ENCODE measurements at places on chromosomes 13 and 19.

DNA sequence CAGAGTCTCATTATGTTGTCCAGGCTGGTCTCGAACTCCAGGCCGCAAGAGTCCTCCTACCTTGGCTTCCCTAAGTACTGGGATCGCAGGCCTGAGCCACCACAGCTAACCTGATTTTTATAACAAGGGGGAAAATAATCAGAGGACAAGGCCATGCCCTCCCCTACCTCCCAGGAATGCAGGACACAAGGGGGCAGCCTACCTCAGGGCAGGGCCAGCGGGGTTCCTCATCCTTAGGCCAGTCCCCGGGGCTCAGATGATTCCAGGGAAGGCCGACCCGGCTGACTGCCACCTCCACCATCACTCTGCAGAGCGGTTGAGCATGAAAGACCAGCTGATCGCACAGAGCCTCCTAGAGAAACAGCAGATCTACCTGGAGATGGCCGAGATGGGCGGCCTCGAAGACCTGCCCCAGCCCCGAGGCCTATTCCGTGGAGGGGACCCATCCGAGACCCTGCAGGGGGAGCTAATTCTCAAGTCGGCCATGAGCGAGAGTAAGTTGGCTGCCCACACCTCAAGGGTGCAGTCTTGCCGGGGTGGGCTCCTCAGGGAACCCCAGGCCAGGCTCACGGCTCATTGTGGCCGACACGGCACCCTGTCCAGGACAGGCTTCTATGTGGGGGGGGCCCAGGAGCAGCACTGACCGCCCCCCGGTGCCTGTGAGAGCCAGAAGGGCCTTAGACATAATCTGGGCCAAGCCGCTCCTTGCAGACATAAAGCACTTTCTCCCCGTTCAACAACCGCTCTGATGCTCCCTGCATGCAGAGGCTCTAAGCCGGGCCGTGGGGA is 26.8 kb downstream of the PEX11G start:
- no peak for DNase-seq

DNA sequence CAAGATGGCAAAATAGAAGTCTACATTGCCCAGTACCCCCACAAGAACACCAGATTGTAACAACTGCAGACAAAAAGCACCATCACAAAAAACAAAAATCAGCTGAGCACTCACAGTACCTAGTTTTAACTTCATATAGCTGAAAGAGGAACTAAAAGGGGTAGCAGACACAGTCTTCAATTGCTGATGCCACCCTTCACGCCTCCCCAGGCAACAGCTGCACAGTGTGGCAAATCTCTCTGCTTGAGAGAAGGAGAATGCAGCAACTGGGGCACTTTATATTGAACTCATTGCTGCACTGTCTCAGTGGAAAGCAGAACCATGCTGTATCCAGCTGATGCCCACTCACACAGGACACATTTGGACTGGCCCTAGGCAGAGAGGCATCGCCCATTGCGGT is 2714.5 kb upstream of the PCDH20 start:
- DNase-seq, result no peak

GRCh38 chr13:102598061-102598460 is 1.3 kb downstream of the TPP2 start:
- no peak for DNase-seq

DNA sequence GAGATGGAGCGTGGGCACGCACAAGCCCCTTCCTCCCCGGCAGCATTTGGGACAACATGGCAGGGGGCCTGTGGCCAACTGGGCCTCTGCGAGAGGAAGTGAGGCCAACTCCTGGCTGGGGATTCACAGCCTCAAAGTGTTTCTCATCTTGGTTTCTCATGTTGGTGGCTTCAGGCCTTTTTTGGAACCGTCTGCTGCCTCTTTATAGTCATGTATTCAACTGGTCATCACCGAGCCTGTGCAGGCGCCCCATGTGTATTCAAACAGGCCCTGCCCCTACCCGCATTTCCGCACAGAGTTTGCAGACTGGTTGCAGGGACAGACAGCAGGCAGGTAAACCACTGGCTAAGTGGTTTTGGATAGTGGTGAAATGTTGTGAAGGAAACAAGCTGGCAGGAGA is 17.3 kb upstream of the RELB start:
- no peak for DNase-seq

DNA sequence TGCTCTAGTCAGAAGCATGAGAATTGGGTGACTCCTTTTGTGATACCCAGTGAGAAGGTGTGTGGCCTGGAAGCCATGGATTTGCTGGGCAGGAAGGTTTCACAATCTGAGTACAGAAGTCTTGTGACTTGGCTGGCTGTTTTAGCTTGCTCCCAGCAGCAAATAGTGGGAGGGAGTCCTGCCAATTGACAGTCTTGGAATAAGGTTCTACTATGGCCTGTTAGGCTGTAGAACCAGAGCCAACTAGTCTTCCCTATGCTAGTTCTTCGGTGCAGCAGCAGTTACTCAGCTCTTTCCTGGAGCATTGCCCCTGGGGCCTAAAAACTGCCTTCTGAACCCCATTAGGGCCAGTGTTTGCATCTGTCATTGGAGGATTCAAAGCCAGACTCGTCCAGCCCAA is 1935.4 kb upstream of the PCDH20 start:
- no peak for DNase-seq
